ENCODE measurements at places on chromosomes 5 and 9. TPM values are rescaled to one million over a fixed set of nuclear protein-coding genes. Genes with fewer than 3 reads are reported as not detected.

DNA sequence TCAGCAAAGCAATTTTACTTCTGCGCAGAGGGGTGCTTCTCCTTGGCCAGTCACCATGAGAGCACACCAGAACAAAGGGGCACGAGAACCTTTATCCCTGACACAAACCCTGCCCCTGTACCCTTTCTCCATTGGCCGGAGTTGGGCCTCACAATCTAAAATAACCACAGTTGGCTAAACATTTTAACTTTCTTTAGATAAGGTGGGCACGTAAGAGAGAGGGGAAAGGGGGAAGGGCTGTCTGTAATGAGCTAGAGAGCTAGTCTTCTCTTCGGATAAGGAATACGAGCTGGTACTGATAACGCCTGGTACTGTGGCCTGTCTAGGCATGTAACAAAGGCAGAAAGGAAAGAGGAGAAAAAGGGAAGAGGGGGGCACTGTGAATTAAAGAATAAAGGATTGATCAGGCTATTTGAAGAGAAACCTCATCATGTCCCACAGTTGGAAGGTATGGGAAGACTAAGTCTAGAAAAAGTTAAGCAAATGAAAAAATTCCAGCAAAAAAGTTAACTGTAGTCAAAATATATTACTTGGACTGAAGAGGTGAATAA is 1.8 kb upstream of the IARS1 start:
- no peak for DNase-seq

DNA sequence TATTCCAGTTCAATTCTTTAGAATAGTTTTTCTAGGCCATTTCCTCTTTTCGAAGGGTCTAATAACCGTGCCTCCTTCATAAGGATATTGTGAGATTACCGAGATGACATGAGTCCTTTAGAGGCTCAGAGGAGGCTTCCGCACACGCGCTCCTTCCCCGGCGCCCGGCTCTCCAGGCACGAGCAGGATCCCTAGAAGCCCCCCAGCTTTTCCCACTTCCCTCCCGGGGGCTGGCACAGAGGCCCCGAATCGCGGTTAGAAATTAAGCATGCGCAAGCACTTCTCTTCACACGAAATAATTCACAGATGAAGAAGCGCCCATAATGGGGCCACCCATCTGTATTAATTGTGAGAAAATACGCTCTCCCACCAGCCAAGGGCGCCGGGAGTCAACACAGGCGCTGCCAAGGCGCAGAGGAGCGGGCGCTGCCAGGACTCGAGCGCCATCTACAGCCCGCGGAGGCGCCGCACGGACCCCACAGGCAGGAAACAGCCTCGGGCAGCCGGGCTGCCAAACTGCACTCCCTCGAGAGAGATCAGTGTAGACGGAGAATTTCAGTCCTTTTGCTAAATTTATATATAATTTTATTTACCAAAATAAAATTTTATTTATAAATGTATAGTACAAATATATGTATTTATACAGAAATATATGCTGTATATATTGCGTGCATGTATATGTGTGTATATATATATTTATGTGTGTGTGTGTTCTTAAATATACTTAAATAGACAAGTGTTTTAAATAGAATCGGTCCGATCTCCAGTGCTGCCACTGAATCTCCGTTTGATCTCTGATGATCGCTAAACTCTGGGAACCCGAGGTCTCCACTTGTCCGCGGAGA is 258.1 kb upstream of the NFIL3 start:
- peak; percentile 64 for DNase-seq

DNA sequence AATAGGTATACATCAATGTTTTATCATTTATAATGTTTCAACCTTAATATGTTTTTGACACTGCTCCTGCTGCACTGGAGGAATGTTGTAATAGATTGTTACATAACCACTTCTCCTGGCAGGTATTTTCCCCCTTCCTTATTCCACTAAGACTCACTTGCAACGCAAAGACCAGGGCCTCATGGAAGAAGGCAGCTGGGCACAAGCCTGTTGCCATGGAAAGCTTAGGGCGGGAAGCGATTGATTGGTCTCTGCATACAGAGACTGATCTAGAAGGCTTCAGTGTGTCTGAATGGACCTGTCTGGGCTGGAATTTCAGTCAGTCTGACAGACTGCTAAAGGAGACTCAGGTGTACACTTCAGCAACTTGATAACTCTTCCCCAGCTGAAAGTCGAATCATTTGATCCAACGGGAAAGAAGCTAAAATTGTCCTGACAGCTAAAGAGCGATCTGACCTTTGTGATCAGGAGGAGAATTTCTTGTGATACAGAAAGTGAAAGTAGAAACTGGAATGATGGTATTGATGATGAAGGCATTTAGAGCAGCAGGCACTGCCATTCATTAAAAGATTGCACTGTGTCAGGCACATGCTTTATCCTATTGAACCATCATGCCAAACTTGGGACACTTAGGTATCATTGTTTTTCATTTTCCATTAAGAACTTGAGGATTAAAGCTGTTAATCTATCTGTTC is 65.1 kb downstream of the GRIA1 start:
- no peak for DNase-seq

GRCh38 chr5:121175986-121176385 is 675.7 kb upstream of the FTMT start:
- DNase-seq = no peak

Gene MZB1
- total RNA-seq = not detected

Gene FOXD4L6
- not detected for total RNA-seq

Gene NMUR2
- total RNA-seq = not detected

- peak; percentile 37 for DNase-seq
These were observed 311.2 kb downstream of the TRIM32 start for GRCh38 chr9:116998305-116998704.

Gene ZNF454
- under 0.01 TPM for total RNA-seq

DNA sequence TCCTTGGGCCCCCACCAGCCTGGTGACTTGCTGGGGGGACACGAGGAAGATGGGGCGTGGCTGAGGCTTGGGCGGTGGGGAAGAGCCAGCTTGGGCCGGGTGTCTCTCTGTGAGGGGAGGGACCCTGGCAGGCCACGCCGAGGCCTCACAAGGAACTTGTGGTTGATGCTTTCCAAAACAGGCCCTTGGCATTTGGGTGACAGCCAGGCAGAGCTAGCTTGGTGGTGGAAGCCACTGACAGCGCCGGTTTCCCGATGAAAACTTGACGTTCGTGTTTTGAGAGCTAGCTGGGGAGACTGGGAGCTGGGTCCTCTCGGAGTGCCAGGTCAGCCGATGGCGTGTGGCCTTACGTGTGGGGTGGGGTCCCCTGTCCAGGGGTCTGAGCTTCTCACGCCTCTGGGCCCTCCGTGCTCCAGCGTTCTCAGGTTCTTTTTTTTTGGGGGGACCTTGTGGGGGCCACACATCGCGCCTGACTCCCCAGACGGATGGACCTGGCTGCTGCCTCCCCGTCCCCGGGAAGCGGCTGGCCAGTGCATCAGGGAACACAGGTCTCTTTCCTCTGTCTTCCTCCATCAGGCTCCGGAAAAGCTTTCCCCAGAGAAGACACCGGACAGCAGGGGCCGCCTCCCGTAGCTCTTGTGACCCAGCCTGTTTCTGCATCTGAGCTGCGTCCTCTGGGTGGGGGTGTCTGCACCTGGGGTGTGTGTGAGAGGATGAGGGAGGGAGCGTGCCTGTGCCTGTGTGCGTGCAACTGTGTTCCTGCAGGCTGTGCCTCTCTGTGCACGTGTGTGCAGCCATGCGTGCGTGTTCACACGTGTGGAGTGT is 129.3 kb upstream of the LPCAT1 start:
- no peak for DNase-seq

Gene SGCD
- 10.6 TPM for total RNA-seq

DNA sequence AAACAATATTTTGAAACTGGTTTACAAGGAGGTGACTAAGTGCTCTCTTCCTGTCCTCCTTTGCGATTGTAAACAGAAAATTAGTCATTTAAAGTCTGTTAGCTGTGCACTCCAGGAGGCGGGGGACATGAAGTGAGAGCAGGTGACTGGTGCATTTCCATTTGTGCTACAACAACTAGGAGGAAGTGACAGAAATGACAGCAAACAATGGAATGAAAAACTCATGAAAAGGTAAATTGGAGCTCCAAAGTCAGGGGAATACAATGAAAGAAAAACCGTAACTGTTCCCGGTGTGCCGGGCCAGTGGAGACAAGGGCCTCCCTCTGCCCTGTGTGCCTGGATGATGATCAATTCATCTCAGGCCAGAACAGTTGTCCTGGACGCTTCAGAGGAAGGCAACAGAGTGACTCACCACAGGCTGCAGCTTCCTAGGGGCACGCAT is 439.9 kb downstream of the GADD45G start:
- no peak for DNase-seq

Gene TAF1L
- total RNA-seq = not detected

DNA sequence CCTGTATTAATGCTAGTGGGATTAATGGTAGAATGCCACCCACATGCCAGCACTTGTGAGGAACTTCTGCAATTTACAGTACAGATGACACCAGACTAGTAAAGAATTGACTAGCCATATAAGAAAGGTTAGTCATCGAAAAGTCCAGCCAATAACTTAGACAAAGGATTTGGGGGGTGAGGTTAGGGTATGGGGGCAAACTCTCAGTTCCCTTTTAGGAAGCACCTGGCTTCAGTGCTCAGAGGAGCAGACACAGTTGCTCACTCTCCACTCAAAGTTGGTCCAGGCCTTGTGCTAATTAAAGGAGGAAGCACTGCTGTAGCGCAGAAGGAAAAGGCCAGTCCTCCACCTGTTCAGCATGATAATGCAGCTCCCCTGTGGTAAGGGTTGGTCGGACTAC is 25.2 kb downstream of the TGFBR1 start:
- DNase-seq = no peak

GRCh38 chr9:96524764-96525163 is 74.8 kb downstream of the HABP4 start:
- no peak for DNase-seq

GRCh38 chr5:15008476-15008875 is 136.9 kb upstream of the ANKH start:
- peak; percentile 98 for DNase-seq

Gene ARHGEF37
- total RNA-seq = 0.28 TPM

Gene CAST
- 183 TPM for total RNA-seq

- DNase-seq = peak; percentile 37
These were observed 386.8 kb downstream of the FGF10 start for GRCh38 chr5:44002381-44002901.

Gene PRUNE2
- 1.4 TPM for total RNA-seq

DNA sequence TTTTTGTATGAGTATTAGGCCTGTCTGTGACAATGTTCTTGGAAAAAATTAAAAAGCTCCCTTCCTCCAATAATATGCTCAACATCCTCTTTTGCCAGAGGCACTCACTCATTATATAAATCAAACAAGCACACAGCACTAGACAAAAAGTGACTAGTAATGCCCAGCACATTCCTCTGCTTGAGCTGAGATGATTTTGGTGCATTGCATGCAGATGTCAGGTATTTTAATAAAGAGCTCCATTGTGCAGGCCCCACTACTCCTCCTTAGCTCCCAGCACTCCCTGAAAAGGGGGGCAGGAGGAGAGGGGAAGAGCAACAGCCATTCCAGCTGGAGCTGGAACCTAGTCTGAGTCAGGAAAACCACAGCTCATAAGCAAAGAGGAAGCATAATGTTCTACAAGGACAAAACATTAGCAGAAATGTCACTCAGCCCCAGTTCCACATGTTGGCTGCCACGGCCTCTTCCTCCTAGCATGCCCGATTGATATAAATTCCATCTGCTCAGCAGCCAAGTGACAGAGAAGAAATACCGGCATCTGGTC is 348.5 kb downstream of the BNC2 start:
- DNase-seq = peak; percentile 94

- no peak for DNase-seq
These were observed 34.5 kb upstream of the CSF1R start for GRCh38 chr5:150120617-150121447.

DNA sequence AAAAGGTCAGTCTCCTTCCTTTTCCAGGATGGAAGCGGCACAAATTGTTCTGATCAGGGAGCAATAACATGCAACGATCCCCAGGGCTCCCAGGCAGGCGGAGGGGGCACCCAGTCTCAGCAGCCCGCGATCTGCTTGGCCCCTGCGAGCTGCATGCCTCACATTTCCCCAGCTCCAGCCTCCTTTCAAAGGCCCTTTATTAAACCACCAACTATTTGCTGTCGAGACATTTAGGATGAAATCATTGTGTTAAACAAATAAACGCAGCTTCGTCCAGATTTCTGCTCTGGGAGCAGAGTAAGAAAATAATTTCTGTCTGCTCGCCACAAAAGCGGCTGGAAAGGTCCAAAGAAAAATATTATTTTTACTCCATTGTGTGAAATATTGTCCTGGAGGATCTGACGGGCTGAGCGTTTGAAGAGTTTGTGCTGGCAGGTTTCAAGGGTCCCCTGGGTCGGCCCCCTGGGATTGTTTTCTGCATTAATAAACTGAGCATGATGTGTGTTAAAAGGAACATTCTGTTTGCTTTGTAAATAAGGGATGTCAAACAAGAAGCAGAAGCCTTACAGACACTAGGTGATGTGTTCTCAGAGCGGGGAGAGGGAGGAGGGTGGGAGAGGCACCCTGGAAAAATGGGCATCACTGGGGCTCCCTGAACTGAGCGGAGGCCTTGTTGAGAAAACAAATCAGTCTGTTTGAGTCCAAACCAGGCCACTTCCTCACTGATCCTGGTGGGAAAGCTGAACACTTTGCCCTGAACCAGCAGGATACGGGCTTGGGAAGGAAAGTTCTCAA is 110.1 kb downstream of the FOXD1 start:
- DNase-seq = peak; percentile 89

DNA sequence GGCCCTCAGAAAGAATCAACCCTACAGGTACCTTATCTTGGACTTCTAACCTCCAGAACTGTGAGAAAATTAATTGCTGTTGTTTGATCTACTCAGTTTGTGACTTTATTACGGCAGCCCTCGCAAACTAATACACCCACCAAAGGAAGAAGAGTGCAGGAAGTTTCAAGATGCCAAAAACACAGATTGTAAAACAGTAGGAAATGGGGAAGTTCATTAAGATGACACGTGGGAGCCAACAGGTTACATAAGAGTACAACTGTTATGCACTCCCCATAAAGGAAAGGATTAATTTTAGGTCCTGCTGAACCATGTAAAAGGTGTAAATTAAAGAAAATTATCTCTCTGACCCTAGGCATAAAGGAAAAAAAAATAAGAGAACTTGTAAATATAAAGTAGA is 294.3 kb downstream of the EPB41L4A start:
- no peak for DNase-seq

DNA sequence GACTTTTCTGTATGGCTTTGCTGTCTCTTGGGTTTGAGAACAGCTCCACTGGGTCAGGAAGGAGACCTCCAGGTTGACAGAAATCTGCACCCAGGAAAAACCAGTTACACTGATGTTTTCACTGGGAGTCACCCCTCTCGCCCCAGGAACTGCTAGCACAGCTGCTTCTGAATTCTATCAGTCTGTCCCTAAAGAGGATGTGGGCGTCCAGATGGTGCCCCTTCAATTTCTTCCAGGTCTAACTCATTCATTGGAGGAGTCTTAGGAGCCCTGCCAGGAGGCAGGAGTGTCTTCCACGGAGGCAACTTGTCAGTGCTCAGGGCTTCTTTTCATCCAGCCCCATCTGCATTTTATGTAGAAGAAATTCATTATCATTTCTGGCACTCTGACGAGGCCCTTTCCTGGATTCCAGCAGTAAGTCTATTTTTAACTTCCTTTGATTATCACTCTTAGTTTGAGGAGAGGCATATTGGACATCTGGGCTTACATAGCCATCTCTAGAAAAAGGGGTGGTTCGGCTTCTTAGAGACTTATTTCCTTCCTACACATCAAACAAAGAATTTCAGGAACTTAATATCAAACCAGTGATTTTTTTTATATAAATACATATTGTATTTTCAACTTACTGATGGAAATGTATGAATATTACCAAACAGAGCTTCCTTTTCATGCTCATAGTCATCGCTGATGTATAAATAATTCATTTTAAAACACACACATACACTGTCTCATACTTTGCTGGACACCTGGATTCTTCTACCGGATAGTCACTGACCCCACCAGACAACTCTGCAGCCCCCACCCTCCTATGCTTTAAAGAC is 148.8 kb downstream of the IRX2 start:
- no peak for DNase-seq

Gene SLU7
- total RNA-seq = 34.2 TPM

Gene NEUROG1
- not detected for total RNA-seq

Gene ANKRD31
- under 0.01 TPM for total RNA-seq
